ENCODE measurements at places on chromosomes 12 and 14.
A peak's percentile ranks its signal among the peaks of the same experiment; 100 is the strongest.

GRCh38 chr12:128043317-128043716 is 223.7 kb upstream of the TMEM132C start:
- no peak for DNase-seq

DNA sequence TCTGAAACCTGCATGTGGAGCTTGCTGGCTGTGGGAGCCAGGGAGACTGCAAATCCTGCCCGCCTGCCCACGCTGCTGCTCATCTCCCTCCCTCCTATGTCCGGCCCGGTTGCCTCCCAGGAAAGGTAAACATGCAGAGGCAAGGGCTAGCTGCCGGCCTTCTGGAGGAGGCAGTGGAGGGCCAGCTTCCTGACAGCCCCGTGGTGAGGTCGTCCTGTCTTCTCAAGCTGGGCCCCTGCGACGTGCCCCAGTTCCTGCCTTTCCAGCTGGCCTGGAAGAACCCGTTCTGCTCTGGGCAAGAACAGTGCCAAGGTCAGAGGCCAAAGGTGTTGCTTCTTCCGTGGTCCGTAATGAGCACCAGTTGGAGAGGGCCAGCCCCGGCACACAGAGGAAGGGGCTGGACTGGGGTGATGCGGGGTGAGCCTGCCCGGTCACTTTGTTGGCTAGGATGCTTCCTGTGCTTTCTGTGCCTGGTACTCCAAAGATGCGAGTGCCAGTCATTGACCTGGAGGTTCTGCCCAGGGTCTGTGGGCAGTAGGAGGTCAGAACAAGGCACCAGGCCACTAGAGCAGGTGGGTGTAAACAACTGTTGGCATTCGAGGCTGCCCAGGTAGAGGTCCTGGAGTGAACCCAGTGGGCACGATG is 25.3 kb downstream of the TPCN1 start:
- DNase-seq = no peak

DNA sequence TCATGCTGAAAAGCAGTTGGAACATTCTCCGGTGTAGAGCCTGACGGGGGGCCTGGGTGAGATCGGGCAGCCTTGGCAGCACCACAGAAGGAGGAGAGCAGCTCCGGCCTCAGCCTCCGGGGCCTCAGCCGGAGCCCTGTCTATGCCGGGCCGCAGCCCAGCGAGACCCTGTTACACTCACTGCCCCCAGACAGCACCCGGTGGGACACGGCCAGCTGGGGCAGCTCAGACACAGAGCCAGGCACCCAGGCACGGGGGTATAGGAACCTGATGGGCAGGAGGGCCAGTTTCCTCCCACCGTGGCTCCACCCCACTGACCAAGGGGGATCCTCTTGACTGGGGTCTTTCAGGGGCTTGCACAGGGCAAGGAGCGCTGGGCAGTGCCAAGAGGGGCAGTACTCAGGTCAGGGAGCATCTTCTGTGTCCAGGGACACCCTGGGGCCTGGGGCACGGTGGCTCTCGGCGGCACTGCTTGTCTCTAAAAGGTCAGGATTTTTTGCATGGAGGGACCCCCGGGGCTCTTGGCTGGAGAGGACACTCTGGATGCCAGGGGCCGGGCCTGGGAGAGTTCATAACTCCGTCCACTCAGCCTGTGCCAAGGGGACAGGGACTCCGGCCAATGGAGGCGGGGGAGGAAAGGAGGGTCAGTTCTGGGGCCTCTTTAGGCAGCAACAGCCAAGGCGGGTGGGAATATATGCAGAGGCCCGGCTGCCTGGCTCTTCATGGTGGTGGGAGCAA is 9.4 kb downstream of the INF2 start:
- DNase-seq = no peak

GRCh38 chr12:118058881-118059280 is 2.1 kb downstream of the WSB2 start:
- DNase-seq = no peak

DNA sequence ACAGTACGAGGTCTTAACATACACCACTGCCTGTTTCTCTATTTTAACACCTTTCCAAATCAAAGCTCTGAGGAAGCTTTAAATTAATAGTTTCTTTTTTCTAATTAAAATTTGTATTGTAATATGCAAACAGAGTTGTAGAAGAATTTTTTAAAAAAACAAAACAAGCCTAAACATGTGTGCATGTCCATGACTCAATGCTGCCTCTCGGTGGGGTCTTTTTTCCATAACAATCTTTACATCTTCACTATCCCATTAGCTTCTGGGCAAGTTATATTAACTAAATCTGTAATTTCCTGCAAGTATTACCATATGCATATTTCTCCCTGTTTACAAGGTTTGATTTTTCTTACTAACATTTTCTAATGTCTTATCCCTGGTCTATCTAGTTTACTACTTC is 143.9 kb upstream of the NAV3 start:
- DNase-seq = no peak

GRCh38 chr12:109150124-109150640 is 33.8 kb downstream of the ACACB start:
- DNase-seq = no peak

GRCh38 chr14:27148143-27148542 is 550.3 kb upstream of the NOVA1 start:
- DNase-seq = no peak

GRCh38 chr12:122130150-122130549 is 43.9 kb downstream of the IL31 start:
- DNase-seq = no peak

DNA sequence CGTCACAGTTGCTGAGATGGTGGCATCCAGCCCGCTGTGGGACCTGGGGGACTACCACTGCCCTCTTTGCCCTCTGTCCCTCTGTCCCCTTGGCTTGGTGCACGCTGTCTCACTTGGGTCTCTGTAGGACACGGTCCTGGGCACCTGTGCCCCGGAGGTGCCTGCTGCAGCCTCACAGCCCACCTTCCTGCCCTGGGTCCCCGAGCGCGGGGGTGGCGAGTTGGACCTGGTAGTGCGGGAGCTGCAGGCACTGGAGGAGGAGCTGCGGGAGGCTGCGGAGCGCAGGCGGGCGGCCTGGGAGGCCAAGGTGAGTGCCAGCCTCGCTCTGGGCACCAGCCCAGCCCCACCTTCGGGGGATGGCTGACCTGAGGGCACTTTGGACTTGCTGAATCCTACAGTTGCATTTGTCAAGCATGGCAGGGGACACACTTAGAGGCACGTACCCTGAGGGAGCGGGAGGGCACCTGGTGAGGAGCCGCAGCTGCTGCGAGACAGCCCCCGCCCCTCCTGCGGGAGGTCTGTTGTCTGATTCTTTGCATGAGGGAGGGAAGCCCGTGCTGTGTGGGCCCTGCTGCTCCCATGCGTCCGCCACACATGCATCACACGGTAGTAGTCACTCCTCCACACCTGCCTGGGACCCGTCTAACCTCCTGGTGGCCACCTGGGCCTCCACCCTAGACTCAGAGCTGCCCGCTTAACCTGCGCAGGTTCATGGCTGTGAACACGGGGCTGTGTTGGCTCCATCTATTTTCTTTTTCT is 6.8 kb downstream of the TEDC1 start:
- DNase-seq = no peak

- no peak for DNase-seq
These were observed 318.7 kb downstream of the TMEM121 start for GRCh38 chr14:105844810-105845724.

GRCh38 chr12:124938587-124938986 is 24.1 kb upstream of the UBC start:
- no peak for DNase-seq

GRCh38 chr12:123139926-123140675 is 10.8 kb downstream of the PITPNM2 start:
- no peak for DNase-seq

GRCh38 chr12:111012918-111013317 is 92.5 kb upstream of the MYL2 start:
- no peak for DNase-seq

GRCh38 chr12:46470975-46471374 is 98.4 kb upstream of the SLC38A2 start:
- DNase-seq = no peak

GRCh38 chr14:37198273-37198598 is 499 bp downstream of the MIPOL1 start:
- DNase-seq = no peak

GRCh38 chr12:154058-154457 is 59.9 kb downstream of the SLC6A12 start:
- no peak for DNase-seq

GRCh38 chr14:104078031-104078455 is 7.5 kb upstream of the ASPG start:
- peak; percentile 72 for DNase-seq

- no peak for DNase-seq
These were observed 88.9 kb downstream of the ACSS3 start for GRCh38 chr12:81166790-81167189.

GRCh38 chr14:106792543-106792942 is 1266.2 kb downstream of the TMEM121 start:
- DNase-seq = no peak

GRCh38 chr14:37508503-37508902 is 86.5 kb downstream of the FOXA1 start:
- no peak for DNase-seq

GRCh38 chr12:10554756-10555481 is 49.2 kb downstream of the EIF2S3B start:
- DNase-seq = no peak

GRCh38 chr14:106530423-106531107 is 1004.2 kb downstream of the TMEM121 start:
- peak; percentile 18 for DNase-seq

- DNase-seq = no peak
These were observed 316.1 kb upstream of the SEL1L start for GRCh38 chr14:81849714-81850113.

GRCh38 chr14:92944976-92945375 is 22.0 kb downstream of the CHGA start:
- no peak for DNase-seq

- DNase-seq = no peak
These were observed 27.5 kb upstream of the OR6J1 start for GRCh38 chr14:22671622-22672021.

DNA sequence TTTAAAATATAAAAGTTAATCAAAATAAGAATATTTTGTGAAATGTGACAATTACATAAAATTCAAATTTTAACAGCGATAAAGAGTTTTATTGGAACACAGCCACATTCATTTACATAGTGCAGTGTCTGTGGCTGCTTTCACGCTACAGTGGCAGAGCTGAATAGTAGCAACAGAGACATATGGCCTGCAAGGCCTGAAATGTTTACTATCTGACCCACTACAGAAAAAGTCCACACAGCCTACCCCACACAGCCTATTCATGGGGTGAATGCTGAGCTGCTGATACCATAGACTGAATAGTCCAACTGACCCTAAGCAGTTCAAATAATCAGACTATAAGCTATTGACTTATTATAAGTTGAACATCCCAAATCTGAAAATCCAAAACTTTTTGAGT is 13.2 kb downstream of the GNS start:
- DNase-seq = no peak

DNA sequence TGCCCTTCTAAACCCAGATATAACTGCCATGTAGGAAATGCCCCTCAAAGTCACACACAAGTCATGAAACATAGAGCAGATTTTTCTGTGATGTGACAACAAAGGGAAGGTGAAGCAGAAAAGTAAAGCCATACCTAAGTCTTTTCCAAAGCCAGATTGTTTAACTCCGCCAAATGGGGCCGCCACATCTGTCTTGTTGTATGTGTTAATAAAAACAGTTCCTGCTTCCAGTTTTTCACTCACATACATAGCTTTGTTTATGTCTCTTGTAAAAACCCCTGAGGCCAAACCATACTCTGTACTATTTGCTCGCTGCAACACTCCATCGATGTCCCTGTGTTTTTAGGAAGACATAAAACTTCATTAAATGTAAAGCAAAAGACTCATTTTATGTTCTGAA is 40.3 kb downstream of the NOPCHAP1 start:
- no peak for DNase-seq

GRCh38 chr12:50620109-50620977 is 115.6 kb downstream of the DIP2B start:
- no peak for DNase-seq

GRCh38 chr12:120956579-120957300 is 21.6 kb upstream of the HNF1A start:
- DNase-seq = no peak

GRCh38 chr14:59208954-59209353 is 20.5 kb downstream of the DAAM1 start:
- no peak for DNase-seq

- DNase-seq = no peak
These were observed 451.8 kb upstream of the TBX3 start for GRCh38 chr12:115135800-115136211.

- DNase-seq = no peak
These were observed 18.0 kb upstream of the CTDSP2 start for GRCh38 chr12:57864442-57865083.

DNA sequence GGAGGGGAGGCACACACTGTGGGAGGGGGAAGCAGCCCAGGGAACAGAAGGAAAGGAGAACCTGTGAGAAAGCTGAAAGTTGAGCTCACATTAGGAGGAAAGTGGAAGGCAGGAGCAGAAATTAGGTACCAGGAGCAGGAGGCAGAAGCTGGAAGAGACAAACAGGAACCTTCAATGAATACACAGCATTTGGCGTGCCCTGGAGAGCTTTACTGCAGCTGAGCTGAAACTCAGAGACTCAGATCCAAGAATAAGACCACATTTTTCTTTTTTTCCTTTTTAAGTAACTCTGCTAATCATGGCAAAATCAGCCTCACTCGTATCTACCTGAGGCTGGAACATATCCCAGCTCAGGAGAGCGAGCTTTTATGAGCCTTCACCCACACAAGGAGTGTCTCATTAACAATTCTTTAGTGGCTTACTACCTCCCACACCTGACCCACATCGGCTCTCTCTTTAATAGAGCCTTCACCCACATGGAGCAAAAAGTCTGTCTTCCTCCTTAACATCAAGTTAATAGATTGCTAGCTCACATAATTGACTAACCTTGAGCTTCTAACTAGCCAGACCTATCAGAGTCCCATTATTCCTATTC is 18.2 kb upstream of the CERS5 start:
- DNase-seq = no peak
